Activated T-cell treated with anti-CD3 and anti-CD28 coated beads, Interleukin-2, amount 50 U/mL, for 24 hours (primary cell): ENCODE measurements at places on chromosomes 3 and 15.

- no peak for DNase-seq
Observed at GRCh38 chr3:11371747-11372146, 99.5 kb downstream of the ATG7 start.

- no peak for DNase-seq
Observed at GRCh38 chr3:64166584-64167162, 58.6 kb downstream of the PRICKLE2 start.

DNA sequence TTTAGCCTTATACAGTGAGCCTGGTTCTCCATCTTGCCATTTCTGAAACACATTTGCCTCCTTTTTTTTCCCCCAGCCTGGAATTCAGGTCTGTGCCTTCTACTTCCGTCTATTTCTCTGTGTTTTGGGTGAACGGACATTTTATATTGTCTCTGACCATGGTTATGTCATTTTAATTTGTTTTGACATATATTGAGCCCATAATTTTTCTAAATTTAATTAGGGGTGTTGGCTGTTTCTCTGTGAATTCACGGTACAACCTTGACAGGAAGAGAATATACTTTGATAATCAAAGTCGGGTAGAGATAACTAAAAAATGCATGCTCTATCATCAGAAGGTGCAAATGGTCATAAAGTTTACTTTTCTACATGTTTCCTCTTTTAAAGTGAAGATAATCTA is 361.4 kb downstream of the VGLL3 start:
- no peak for DNase-seq

GRCh38 chr15:75809986-75810750 is 33.1 kb upstream of the UBE2Q2 start:
- no peak for DNase-seq
